Activated naive CD8-positive, alpha-beta T cell treated with anti-CD3 and anti-CD28 coated beads, Interleukin-2, amount 50 U/mL, for 24 hours (primary cell): ENCODE measurements at places on chromosomes 3 and 15.

- no peak overlapping the region for H3K27ac ChIP-seq
- peaks cover 15% of the 10 kb centered on the region for H3K36me3 ChIP-seq
- peaks cover 22% of the 10 kb centered on the region for H3K4me1 ChIP-seq
- H3K27me3 ChIP-seq, result no peaks in the 10 kb centered on the region
- no peak for DNase-seq
Observed at GRCh38 chr3:57783186-57784088, 27.3 kb downstream of the SLMAP start.

DNA sequence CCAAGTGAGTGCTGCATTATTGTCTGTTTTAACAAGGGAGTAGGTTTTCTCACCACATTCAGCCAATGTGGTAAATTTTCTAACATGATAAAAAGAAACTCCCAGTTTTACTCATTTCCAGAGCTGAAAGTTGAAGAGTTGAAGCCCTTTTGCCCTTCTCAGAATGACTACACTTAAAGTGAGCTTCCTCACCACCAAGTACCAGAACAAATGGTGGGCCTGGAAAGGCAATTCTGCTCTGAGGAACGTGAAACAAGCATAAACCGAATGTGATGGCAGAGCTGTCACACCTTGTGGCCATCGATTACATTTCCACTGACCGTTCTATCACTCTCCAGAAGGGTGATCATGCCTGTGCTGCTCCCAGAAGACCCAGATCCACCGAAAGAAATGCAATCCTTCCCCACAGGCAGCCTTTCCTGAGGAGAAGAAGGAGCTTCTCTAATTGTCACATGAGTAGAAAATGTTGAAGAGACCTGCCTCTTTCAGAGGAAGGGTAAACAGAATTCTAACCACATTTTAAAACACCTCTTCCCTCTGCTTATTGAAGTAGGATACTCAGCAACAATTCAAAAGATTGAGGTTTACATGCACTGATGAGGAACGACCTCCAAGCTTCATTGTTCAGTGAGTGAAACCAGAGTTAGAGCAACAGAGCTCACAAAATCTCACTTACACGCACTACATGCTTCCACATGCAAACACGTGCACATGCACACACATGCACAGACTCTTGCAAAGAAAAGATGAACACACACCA lies 21.4 kb upstream of the CCR9 start:
- no peak overlapping the region for H3K27ac ChIP-seq
- H3K27me3 ChIP-seq, result peaks cover 66% of the 10 kb centered on the region
- H3K36me3 ChIP-seq, result no peaks in the 10 kb centered on the region
- peaks cover 29% of the 10 kb centered on the region for H3K4me1 ChIP-seq
- no peak for DNase-seq

- H3K4me1 ChIP-seq, result peaks cover 14% of the 10 kb centered on the region
- DNase-seq, result peak; percentile 79
- H3K27me3 ChIP-seq, result no peaks in the 10 kb centered on the region
- H3K36me3 ChIP-seq, result peaks cover 34% of the 10 kb centered on the region
Observed at GRCh38 chr3:158672215-158673176, at the start of gene LXN. Gene LXN, minus strand, starts transcription at chr3:158672648. Its CDS starts 170 bp downstream, at chr3:158672478.

DNA sequence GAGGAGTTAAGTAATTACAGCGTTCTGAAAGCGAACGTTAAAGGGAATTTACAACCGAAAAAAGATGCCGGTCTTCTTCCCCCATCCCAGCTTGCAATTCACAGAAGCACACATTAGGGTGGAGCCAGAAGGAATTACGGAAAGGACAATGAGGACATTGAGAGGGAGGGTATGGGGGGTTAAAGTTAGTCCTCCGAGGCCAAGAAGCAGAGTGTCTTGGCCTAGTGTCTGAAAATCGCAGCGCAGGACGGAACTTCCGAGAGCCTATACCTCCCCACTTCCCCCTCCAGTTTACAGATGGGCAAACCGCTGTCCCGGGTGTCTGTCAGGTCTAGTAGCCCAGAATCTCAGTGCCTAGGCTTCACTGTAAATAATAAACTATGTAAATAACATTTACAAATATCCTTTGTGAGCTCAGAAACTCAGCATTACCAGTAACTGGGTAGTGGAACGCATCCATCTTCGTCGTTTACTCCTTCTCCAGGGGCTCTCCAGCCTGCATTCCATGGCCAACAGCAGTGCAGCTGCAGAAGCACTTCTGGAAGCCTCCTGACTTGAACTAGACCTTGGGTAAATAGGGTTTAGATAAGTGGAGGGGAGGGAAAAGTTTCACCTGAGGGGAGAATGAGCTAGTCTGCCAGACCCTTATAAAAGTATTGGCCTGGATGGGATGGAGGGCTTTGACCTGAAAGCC lies 922 bp downstream of the ADPRH start:
- DNase-seq, result peak; percentile 24
- peaks cover 6% of the 10 kb centered on the region for H3K27me3 ChIP-seq
- peaks cover 4% of the 10 kb centered on the region for H3K36me3 ChIP-seq
- H3K27ac ChIP-seq, result peak overlapping the region; percentile 92
- peaks cover 26% of the 10 kb centered on the region for H3K4me1 ChIP-seq

DNA sequence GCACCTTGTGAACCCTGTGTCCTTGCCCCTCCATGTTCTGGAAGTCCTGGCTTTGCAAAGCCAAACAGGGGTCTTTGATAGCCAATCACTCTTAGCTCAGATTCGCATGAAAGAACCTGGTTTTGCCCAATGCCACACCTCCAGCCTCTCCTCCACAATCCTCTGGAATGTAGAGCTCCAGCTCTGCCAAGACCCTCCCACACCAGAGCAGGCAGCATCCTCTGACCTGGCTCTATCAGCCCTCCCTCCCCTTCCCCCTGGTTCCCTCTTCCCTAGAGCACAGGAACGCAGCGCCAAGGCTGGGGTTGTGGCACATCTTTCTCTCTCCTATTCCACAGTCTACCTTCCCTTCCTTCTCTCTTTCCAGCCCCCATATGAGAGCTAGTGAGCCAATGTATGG lies 133.3 kb downstream of the RPLP1 start:
- no peaks in the 10 kb centered on the region for H3K27me3 ChIP-seq
- H3K27ac ChIP-seq, result no peak overlapping the region
- H3K4me3 ChIP-seq, result no peak overlapping the region
- H3K36me3 ChIP-seq, result no peaks in the 10 kb centered on the region
- DNase-seq, result no peak
- H3K4me1 ChIP-seq, result peaks cover 8% of the 10 kb centered on the region

DNA sequence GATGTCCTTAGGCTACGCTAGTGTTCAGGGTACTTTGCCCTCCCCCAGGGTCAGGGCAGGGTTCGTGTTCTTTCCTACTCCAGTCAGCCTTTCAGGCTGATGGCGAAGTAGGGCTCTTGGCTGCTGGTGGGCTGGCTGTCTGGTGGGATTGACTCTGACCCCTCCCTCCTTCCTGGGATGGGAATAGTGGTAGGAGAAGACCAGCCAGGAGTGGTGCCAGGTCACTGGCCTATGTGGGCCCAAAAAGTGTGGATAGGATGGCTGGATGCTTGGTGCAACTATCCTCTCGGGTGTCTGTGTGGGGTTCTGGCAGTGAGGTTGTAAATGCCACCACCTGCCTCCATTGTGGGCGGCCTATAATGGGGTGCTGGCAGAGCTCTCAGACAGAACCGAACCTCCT lies 20.4 kb upstream of the EXOG start:
- H3K4me3 ChIP-seq, result no peak overlapping the region
- DNase-seq, result no peak
- H3K27me3 ChIP-seq, result no peaks in the 10 kb centered on the region
- H3K27ac ChIP-seq, result no peak overlapping the region
- no peaks in the 10 kb centered on the region for H3K36me3 ChIP-seq

DNA sequence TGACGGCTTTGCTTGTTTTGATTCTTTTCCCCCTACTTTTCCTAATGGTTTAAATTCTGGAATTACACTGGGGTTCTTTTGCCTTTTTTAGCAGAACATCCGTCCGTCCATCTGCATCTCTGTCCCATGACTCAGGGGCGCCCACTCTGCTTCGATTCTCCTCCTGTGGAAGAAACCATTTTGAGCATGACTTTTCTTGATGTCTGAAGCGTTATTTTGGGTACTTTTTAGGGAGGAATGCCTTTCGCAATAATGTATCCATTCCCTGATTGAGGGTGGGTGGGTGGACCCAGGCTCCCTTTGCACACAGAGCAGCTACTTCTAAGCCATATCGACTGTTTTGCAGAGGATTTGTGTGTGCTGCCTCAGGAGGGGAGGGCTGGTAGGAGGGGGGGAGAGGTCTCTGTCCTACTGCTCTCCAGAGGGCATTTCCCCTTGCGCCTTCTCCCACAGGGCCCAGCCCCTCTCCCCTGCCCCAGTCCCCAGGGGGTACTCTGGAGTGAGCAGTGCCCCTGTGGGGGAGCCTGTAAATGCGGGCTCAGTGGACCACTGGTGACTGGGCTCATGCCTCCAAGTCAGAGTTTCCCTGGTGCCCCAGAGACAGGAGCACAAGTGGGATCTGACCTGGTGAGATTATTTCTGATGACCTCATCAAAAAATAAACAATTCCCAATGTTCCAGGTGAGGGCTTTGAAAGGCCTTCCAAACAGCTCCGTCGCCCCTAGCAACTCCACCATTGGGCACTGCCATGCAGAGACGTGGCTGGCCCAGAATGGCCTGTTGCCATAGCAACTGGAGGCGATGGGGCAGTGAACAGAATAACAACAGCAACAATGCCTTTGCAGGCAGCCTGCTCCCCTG lies 19.5 kb upstream of the BSN start:
- H3K36me3 ChIP-seq, result peaks cover 22% of the 10 kb centered on the region
- H3K27ac ChIP-seq, result no peak overlapping the region
- DNase-seq, result no peak
- H3K4me3 ChIP-seq, result no peak overlapping the region

- H3K4me1 ChIP-seq, result no peaks in the 10 kb centered on the region
- H3K36me3 ChIP-seq, result no peaks in the 10 kb centered on the region
- H3K27ac ChIP-seq, result no peak overlapping the region
- H3K27me3 ChIP-seq, result peaks cover 1% of the 10 kb centered on the region
Observed at GRCh38 chr3:127714125-127714571, 41.4 kb downstream of the ABTB1 start.

DNA sequence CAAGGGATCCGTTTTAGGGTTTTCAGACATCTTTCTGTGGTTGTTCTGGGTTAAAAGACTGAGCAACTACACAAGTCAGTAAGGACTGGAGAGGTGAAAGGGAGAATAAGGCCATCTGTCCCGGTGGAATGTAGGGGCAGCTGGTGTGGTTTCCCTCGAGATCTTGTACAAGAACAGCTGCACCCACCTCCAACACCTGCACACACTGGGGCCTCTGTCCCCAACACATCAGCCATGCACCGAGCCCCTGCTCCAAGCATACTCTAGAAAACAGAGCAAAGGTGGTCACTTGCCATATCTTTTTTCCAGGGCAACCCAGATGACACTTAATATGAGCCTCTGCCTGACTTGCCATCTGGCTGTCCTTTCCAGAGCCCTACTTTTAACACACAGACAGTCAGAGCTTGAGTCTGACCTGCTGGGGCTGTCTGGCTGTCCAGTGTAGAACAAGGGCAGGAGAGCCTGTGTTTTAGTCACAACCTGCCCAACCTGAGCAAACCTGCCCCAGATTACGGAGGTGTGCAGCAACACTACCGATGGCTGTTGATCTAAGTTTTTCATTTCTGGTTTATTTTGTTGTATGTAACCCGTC lies 12.2 kb downstream of the MAN2A2 start:
- peak overlapping the region; percentile 15 for H3K27ac ChIP-seq
- H3K4me1 ChIP-seq, result no peaks in the 10 kb centered on the region
- no peaks in the 10 kb centered on the region for H3K27me3 ChIP-seq
- peaks cover 44% of the 10 kb centered on the region for H3K36me3 ChIP-seq
- no peak overlapping the region for H3K4me3 ChIP-seq

DNA sequence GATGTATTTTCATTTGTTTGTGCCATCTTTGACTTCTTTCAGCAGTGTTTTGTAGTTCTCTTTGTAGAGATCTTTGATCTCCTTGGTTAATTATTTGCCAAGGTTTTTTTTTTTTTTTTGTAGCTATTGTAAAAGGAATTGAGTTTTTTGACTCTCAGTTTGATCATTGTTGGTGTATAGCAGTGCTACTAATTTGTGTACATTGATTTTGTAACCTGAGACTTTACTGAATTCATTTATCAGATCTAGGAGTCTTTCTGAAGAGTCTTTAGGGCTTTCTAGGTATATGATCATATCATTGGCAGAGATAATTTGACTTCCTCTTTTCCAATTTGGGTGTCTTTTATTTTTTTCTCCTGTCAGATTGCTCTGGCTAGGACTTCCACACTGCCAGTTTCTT lies 42.2 kb upstream of the POMGNT2 start:
- H3K4me1 ChIP-seq, result no peaks in the 10 kb centered on the region
- DNase-seq, result no peak
- no peaks in the 10 kb centered on the region for H3K36me3 ChIP-seq
- H3K27ac ChIP-seq, result no peak overlapping the region

- no peak overlapping the region for H3K4me3 ChIP-seq
- no peaks in the 10 kb centered on the region for H3K27me3 ChIP-seq
- no peaks in the 10 kb centered on the region for H3K4me1 ChIP-seq
Observed at GRCh38 chr15:32943711-32944110, 225.9 kb downstream of the GREM1 start.

GRCh38 chr3:16846373-16847080 lies 38.2 kb upstream of the PLCL2 start:
- no peak overlapping the region for H3K4me3 ChIP-seq
- H3K27ac ChIP-seq, result no peak overlapping the region
- no peaks in the 10 kb centered on the region for H3K27me3 ChIP-seq
- no peak for DNase-seq
- H3K4me1 ChIP-seq, result peaks cover 68% of the 10 kb centered on the region

GRCh38 chr3:59843821-59844220 lies 794.0 kb upstream of the CFAP20DC start:
- H3K4me3 ChIP-seq, result no peak overlapping the region
- DNase-seq, result no peak
- H3K4me1 ChIP-seq, result peaks cover 28% of the 10 kb centered on the region
- H3K27ac ChIP-seq, result no peak overlapping the region
- H3K27me3 ChIP-seq, result no peaks in the 10 kb centered on the region
